ENCODE measurements at places on chromosomes 11 and 22.

DNA sequence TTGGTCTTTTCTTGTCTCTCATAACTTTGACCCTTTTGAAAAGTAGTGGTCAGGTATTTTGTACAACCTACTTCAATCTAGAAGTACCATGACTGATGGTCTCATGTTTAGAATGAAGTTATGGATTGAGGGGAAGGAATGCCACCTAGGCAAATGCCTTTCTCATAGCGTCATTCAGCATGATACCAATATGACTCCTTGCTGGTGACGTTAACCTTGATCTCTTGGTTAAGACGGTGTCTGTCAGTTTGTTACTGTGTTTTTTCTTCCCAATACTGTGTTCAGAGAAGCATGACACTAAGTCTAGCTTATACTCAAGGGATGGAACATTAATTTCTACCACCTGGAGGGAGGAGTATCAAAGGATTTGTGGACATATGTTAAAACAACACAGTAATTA lies 130.9 kb downstream of the KIF18A start:
- no peak for DNase-seq

- no peak for DNase-seq
Observed at GRCh38 chr11:7555052-7555699, 41.4 kb downstream of the PPFIBP2 start.

DNA sequence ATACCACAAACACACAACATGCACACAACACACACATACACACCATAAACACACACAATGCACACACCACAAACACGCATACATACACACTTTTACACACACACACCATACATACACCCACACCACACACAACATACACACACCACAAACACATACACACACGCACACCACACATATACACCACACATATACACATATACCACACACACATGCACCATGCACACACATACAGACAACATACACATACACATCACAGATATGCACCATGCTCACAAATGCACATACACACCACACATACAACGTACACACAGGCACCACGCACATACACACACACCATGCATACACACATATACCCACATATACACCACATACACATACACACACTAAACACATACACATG lies 11.7 kb upstream of the B4GALNT4 start:
- DNase-seq = no peak

DNA sequence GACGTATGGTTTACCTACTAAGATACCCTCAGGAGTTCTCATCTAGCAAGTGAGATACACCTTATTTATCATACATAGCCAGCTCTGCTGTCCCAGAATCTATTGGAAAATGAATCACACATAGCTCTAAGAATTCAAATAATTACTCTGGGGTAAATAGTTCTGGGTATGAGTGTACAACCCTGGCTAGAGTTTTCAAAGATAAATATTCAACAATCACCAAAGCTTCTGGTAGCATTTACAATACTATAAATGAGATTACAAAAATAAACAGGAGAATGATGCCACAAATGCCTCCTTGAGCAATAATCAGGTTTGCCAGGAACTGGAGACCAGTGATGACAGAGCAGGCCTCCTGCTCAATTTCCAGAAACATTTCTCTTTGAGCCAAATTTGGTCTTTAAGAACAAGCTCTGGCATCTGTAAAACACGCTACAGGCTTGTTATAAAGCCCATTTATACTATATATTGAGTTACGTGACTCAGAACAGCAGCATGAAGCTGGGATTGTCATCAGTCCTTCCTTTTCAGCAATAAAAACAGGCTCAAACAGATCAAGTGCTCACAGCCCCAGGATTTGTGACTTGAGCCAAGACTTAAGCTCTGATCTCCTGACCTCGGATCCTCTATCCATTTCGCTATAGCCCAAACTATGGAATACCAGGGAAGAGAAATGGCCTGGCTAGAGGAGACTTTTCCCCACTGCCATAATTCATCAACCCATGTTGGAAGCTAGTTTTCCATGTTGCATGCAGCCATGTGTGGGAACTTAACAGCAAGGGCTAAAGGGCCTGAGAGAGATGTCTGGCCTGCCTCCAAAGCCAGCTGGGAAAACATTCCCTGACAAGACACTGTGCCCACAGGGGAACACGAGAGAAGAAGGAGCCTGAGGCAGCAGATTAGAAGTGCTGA lies 19.7 kb downstream of the RAB30 start:
- no peak for DNase-seq

- DNase-seq = no peak
Observed at GRCh38 chr11:86151174-86152005, 82.5 kb upstream of the PICALM start.

DNA sequence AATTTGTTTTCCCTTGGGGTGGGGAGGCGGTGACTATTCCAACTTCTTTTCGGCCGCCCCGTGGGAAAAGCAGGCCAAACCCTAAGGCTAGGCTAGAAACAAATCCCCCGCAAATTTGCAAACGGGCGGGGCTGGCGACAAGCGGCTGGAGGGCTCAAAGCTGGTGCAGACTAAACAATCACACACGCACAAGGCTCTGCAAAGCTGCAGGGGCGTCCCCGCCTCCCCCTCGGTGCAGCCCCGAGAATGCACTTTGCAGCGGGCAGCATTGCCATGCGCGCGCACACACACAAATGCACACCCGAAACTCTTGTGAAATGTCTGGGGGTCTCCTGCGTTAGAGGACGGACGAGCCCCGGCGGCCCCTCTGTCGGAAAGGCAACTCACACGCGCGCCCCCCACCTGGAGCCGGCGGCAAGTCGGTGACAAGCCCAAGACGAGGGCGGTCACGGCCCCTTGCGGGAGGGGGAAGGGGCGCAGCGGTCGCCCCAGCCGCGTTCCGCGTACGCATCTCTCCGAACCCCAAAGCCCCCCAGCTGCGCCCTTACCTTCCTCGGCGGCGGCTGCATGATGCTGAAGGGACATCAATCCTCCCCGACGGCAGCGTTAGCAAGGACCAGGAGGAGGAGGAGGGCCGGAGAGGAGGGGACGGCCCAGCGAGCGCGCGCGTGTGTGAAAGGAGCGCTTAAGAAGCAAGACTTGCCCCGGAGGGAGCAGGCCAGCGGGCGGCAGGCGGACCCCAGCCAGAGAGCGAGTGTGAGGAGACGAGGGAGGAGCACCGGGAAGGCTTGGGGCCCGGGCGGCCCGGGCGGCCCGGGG lies 600 bp downstream of the FCHSD2 start:
- DNase-seq = no peak

DNA sequence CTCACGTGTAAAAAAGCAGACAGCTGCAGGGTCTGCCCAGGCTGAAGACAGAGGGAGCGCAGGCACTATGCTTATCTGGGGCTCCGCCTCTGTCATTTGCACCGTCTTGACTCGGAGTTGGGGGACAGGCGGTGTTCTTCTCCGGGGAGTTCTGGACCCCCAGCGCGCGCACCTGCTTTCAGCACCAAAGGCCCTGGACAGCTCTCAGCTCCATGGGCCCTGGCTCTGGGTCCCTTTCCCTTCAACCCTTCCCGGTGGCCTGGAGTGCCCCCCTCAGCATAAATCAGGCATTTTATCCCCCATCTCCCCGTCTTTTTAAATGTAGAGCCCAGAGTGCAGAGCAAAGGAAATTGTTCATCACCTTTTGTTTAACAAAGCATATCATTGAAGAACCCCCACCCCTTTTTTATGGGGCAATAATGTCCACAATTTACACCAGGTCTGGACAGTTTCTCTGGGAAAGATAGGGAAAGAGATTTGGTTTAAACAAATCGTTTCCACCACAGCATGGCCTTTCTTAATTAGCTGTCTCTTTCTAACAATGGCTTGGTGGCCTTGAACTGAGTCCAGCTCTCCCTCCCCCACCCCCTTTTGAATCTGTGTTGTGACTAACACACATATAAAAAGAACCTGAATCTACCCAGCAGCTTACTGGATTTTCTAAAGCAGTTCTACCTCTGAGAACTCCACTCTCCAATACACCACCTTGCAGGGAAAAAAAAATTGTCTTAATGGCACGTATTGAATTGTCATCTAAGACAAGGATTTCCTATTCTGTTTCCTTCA lies 1.7 kb downstream of the SEZ6L start:
- no peak for DNase-seq

- DNase-seq = no peak
Observed at GRCh38 chr11:66857234-66857926, 516 bp downstream of the LRFN4 start.

- no peak for DNase-seq
Observed at GRCh38 chr22:42947211-42947990, 67.5 kb downstream of the PACSIN2 start.

DNA sequence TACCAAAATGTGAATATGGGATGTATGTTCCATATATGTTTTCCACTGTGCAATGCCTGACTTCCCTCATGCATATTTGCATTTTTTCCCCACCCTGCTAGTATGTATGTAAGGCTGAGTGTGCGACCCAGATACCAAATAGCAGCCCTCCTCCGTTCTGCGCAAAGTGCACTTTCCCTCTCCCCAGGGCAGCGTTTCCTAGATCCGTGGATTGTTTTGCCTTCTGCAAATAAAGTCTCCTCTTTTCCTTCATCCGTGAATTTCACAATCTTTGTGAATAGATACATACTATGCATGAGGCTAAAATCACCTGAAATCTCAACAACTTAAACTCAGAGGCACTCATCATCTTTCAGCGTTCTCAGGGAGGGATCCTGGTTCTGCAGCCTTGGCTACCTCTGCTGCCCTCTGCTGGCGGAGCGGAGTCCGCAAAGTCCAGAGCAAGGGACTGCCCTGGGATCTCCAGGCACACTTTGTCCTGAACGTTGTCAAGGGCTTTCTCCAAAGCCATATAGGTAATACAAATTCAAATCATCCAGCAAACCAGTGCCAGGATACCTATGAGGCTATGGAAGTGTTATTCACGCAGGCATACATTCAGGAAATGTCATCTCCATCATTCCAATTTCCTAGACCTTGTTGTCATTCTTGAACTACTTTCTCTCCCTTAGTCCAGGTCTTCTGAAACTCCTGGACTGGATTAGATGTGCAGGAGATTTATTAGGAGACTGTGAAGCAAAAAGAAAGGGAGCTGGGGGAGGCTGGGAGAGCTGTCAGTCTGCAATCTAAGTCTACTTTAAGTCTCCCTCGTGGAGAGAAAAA lies 53.1 kb downstream of the CNTF start:
- DNase-seq = no peak

DNA sequence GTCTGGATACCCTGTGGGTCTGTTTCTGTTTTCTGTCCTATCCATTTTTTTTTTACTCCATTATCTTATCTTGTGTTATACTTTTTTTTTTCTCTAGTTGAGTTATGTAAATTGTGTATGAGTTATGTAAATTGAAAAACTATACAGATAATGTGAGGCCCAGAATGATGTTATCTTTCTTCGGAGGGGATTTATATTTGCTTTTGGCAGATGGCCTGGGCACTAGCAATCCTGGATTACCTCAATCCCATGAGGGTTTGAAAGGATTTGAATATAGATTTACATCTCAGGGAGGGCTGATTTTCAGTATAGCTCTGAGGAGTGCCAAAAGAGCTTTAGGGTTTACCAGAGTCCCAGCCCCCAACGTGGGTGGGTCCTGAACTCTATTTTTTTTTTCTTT lies 71.0 kb downstream of the CSTPP1 start:
- no peak for DNase-seq

- DNase-seq = no peak
Observed at GRCh38 chr11:203056-203944, 3.9 kb downstream of the BET1L start.

GRCh38 chr11:95584180-95584579 lies 205.4 kb downstream of the FAM76B start:
- DNase-seq = no peak

GRCh38 chr11:61699737-61700160 lies 19.6 kb downstream of the DAGLA start:
- no peak for DNase-seq

DNA sequence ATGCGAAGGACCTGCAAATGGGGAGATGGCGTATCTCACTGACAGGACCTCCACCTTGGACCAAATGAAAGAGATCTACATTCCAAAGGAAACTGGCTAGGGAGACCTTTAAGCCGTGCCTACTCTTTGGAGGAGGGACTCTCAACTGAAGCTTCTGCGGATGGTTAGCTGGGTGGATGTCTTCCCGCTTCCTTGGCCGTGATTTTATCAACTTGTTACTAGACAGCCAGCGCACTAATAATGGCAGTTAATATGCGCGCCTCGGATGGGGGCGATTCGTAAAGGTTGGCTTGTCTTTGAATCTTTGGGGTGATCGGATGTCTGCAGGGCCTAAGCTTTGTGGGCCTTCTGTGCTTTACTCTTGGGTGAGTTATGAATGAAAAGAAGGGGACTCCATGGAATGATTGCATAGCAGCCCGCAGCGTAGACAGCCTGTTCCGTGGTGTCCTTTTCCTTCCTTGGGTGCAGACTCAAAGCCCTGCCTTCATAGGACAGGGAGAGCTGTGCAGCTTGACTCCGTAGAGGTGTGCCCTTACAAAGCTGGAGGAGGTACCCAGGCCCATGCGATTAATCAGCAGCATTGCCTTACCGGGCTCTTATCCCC lies 1.5 kb downstream of the ZNRF3 start:
- no peak for DNase-seq

- DNase-seq = no peak
Observed at GRCh38 chr11:128956401-128957201, 13.9 kb upstream of the TP53AIP1 start.

DNA sequence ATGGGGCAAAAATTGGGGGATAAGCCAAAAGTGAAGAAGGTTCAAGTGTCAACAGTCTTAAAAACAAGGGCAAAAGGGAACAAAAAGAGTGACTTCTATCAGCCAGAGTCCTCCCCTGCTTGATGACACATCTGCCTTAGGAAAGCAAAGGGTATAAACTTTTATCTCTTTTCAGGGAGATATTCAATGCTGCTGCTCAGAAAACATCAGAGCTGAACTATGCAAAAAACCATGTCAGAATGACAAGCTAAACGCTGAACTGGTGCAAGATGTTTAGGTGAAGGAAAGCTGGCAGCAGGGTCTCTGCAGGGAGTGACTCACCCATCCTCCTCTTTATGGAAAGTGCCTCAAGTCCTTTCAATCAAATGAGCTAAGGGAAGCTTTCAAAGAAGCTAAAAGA lies 24.7 kb downstream of the ALG9 start:
- DNase-seq = no peak

DNA sequence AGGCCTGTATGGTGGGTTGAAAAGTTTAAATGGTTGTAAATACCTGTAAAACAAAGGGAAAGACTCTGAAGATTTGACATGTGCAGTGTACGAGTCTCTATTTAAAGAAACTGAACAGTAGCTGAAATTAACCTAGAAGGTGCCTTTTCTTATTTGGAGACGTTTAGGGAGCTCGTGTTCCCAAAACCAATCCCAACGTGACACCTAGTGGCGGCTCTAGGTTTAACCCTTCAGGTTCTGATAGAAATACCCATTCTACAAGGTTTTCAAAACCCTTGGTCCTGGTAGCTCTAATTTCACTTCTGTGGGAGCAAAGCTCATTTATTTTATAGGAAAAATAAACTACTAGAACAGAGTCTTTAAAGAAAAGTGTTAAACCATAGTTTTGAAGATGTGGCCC lies 258.3 kb downstream of the LRRC4C start:
- DNase-seq = no peak

GRCh38 chr11:92931746-92932422 lies 37.6 kb upstream of the MTNR1B start:
- no peak for DNase-seq

Data from esophagus squamous epithelium (tissue), 5 donors.